Activated CD4-positive, alpha-beta T cell treated with anti-CD3 and anti-CD28 coated beads, Interleukin-2, Interleukin-6, amounts not matched to agents 100 ng/mL and 50 ng/mL, durations not matched to agents 16 hours and 8 hours (primary cell): ENCODE measurements at places on chromosomes 3 and 15.

- DNase-seq, result no peak
Measured at GRCh38 chr3:165827883-165828282, 9.3 kb downstream of the BCHE start.

- DNase-seq, result no peak
Measured at GRCh38 chr3:143693506-143693905, 154.8 kb downstream of the SLC9A9 start.

DNA sequence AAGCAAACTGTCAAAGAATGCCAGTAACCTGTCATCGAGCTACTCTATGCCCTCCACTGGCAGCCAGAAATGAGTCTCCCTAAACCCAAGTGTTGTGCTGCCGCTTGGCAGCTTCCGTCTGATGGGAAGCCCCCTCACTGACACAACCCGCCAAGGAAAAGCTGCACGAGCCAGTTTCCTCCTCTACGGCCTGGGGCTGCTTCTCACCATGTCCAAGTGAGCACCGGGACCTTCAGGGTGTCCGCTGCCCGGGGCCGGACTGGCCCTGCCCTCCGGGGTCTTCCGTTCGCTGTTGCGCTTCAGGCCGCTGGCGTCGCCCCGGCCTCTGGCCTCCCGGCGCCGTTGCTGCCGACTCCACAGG, 490 bp downstream of the TOMM70 start:
- DNase-seq, result peak; percentile 61

DNA sequence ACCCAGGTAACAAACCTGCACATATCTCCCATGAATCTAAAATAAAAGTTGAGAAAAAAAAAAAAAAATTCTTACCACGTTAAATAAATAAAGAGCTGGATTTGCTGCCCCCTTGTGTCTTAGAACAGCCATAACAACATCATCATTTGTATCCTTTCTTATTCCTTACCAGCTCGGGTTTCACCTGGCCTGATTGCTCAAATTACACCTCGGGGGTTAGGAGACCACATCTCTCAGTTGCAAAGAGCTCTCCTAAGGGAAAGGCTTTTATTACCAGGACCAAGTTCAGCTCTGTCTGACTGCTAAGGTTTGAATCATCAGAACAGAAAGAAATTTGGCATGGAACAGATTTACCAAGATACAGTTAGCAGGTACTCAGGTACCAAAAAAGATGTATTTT, 25.8 kb upstream of the RPL39L start:
- peak; percentile 65 for DNase-seq

GRCh38 chr15:92870010-92870591, 30.0 kb upstream of the CHD2 start:
- DNase-seq, result no peak

- peak; percentile 80 for DNase-seq
Measured at GRCh38 chr3:57983734-57984518, 24.3 kb upstream of the FLNB start.

DNA sequence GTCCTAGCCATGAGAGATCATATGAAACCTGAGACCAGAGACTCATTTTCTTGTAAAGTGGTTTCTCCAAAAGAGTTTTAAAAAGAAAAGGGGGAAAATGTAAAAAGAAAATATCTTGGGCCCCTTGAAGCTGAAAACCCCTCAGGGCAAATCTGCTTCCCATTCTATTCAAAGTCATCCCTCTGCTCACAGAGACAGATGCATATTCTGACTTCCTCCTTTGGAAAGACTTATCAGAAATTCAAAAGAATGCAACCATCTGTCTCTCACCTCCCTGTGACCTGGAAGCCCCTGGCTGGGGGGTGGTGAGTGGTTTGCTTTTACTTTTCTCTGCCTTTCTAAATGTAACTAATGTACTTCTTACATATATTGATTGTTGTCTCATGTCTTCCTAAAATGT, 1154.8 kb downstream of the NSUN3 start:
- DNase-seq, result no peak

GRCh38 chr15:25701721-25702465, 161.2 kb downstream of the ATP10A start:
- no peak for DNase-seq

DNA sequence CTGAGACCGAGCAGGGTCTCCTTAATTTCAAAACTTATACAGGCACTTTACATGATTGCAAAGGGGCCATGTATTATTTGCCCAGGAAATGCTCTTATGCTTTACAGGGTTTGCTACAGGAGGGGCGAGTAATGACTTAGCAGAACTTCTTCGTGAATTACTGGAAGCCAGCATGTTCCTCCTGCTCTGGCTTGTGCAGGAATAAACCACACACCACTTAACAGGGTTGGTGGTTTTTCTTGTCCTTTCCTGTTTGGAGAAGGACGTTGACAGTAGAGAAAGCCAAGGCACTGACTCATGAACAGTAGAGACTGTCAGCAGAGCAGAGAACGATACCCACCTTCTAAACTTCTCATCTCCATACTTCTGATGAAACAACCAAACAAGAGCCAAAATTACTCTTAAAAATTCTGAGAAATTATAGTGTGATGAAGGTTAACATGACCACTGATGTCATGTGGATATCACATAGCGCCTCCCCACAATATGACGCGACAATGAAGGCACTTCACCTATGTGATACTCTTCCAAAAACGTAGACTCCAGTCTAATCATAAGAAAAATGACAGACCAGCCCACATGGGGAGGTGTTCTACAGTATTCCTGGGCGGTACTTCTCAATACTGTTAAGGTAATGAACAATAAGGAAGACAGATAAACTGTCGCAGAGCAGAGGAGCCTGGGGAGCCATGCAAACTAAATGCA, 24.7 kb upstream of the MCTP2 start:
- DNase-seq, result peak; percentile 87

GRCh38 chr15:38255690-38256089, 3.1 kb downstream of the SPRED1 start:
- DNase-seq, result no peak

DNA sequence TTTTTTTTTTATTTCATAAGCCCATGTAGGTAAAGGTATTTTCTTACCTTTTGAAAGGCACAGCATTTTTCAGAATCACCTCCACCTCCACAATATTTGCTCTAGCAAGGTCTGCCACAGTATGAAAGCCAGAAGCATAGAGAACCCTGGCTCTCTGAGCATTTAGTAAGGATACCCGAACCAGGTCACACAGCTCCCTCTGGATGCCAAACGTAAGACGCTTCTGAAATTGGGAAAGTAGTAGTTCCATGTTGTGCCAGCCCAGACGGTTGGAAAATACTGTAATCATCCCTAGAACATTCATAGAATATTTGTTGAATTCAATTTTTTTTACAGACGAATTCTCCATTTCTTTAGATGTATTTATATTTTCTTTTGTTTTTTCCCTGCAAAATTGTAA, 52.4 kb downstream of the POLQ start:
- no peak for DNase-seq

DNA sequence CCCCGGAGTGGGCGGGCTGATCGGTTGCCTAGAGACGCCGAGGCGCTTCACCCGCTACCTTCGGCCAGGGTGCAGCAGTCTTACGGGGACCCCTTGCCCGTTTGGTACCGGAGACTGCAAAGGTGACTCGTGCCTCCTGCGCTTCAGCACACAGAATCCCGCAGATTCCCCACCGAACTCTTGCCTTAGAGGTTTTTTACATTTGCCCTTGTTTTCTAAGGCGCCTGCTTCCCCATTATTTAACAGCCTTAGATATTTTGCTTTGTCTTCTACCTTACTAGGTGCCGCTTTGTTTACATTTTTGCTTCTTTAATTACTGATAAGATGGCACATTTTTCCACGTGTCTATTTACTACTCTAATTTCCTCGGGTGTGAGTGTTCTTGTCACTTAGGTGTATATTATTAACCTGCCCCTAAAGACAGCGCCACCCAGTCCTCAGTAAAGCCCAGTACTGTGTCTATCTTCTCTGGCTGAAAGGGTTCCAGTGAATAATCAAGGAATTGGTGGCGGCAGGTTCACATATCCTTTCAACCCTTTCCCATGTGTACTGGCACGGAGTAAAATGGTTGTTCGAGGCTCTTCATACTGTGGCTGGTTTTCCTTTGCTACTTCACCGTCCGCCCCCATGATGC, 573 bp upstream of the CEP152 start:
- DNase-seq, result no peak

GRCh38 chr15:70432924-70433495, 330.3 kb downstream of the UACA start:
- no peak for DNase-seq

GRCh38 chr3:43905157-43905556, 214.4 kb downstream of the ABHD5 start:
- DNase-seq, result no peak

DNA sequence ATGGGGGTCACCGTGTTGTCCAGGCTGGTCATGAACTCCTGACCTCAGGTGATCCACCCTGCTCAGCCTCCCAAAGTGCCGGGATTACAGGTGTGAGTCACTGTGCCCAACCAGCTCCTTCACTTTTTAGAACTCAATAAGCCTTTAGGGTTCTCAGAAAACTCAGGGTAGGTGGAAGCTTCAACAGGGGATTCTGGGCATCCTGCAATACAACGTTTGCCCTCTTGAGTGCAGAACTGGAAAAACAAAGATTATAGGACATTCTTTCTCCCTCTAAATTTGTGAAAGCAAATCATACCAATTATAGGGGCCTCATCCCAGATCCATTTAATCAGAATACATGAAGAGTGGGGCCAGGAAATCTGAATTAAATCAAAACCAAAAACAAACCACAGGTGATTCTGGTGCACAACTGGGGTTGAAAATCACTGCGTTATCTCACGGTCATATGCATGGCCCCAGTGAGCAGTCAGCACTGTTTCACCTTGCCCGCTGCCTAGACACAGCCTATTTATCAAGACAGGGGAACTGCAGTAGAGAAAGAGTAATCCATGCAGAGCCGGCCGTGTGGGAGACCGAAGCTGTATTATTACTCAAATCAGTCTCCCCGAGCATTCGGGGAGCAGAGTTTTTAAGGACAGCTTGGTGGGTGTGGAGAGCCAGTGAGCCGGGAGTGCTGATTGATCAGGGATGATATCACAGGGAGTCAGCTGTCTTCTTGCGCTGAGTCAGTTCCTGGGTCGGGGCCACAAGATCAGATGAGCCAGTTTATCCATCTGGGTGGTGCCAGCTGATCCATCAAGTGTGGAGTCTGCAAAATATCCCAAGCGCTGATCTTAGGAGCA, 58.4 kb downstream of the TMEM44 start:
- no peak for DNase-seq

DNA sequence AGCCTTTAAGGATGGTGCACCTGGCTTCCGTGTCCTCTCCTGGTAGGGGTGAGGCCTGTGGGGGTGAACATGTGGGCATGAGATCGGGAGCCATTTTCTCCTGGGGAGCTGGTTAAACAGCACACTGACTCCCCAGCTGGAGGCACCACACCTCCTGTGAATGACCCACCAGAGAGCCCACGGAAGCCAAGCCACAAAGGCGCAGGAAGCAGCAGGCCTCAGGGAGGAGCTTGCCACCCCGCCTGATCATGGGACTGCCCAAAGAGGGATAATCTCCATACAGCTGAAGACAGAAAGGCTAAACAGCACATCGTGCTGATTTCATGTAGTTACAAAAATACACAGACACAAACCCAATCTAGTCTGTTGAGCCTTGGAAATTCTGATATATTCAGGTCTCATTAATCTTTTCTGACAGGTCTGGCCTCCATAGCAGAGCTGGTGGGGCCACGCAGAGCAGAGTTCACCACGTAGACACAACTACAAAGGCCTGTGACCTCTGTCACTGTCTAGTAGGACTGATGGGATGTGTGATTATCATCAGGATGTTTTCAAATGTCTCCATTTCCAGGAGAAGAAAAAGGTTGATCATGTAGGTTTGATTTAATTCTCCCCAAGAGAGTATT, 75.2 kb downstream of the DUT start:
- no peak for DNase-seq

- no peak for DNase-seq
Measured at GRCh38 chr3:24254649-24255048, 240.0 kb downstream of the THRB start.

- DNase-seq, result no peak
Measured at GRCh38 chr15:78179286-78179840, 30.2 kb downstream of the IDH3A start.

DNA sequence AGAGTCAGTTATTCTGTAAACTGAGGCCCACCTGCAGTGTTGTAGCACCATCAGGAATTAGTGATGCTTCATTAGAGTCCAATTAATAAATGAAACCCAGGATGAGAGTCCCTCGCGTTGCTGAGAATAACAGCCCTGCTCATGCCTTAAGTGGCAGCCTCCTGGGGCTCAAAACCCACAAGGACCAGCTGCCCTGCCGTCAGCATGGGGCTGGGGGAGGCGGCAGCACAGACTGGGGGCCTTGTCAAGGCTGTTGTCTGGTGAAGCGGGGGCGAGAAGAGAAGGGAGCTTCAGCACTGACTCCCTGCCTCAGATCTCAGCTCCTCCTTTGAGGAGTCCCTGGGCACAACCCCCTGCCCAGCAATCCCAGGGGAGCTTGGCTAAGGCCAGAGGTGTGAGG, 21.0 kb downstream of the CCDC33 start:
- DNase-seq, result no peak

- no peak for DNase-seq
Measured at GRCh38 chr3:100915706-100916495, 77.3 kb downstream of the ABI3BP start.

DNA sequence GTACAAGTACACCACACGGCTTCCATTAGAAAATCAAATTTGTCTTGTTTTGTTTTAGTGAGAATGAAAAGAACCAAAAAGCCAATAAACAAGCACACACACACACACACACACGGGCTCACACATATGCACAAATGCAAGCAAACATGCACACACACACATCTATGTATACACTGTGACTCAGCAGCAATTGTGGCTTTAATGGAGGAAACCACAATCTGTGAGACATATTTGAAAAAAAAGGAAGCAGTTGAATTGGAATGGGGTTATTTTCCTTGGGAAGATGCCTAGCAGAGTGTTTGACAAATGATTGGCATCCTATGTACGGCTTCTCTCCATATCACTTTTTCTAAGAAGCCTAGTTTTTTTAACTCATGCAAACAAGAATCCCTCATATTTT, 201.1 kb upstream of the ARRDC4 start:
- DNase-seq, result no peak
